ENCODE measurements at places on chromosomes 12 and 14. TPM values are rescaled to one million over a fixed set of nuclear protein-coding genes. Genes with fewer than 3 reads are reported as not detected.

The KRT83 gene
- not detected for total RNA-seq

The ERH gene
- 337 TPM for total RNA-seq

DNA sequence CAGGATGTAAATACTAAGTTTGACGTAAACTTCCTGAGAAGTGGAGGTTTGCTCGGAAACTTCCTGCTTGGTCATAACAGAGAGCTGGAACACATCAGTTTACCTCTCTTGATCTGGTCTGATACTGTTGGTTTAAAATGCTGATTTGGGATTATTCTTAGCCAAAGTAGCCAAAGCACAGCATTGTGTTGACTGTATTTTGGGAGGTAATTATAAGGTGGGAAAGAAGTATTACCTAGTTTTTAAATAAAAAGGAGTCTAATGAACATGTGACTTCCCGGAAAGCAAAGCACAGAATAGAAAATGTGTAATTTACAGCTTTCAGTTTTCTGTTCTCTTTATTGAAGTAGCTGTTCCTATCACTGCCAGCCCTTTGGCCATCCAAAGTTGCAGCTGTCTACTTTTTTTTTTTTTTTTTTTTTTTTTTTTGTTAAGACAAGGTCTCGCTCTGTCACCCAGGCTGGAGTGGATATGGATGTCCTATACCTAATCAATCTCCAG, 52.2 kb upstream of the SRP54 start:
- no peak overlapping the region for H3K4me3 ChIP-seq
- no peaks in the 10 kb centered on the region for H3K27me3 ChIP-seq
- DNase-seq, result no peak
- H3K36me3 ChIP-seq, result no peaks in the 10 kb centered on the region

- peaks cover 7% of the 10 kb centered on the region for H3K36me3 ChIP-seq
- H3K27me3 ChIP-seq, result no peaks in the 10 kb centered on the region
- no peak for DNase-seq
- no peaks in the 10 kb centered on the region for H3K4me1 ChIP-seq
- no peak overlapping the region for H3K4me3 ChIP-seq
- H3K27ac ChIP-seq, result no peak overlapping the region
These were observed 8.6 kb downstream of the PEBP1 start for GRCh38 chr12:118144499-118144898.

DNA sequence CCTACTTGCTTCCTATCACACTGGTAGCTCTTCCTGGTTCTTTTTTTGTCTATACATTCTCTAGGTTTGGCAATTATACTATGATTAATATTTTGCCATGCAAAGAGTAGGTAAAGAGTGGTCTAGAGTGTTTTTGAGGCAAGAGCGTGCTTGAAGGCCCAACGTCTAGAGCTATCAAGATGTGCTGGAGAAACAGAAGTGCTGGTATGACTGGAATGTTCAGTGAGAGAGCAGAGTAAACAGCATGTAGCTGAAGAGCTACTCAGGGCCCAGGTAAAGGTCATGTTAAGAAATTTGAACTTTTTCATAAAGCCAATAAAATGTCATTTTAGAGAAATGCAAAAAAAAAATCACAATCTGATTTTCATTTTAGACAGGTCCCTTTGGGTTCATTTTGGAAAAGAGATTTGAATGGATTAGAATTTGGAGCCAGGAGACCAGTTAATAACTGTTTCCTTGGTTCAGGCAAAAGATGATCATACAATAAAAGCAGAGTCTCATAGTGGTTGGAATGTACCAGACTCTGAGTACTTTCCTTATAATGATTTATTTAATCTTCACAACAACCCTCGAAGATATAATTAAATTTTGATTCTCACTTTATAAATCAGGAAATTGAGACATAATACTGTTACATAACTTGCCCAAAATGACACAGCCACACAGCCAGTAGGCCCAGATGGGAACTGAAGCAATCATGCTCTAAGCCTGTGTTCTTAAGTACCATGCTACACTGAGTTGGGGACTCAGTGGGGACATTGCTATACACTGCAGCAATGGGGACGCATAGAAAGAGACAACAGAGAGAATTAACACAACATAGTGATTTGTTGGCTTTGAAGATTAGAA, 350.1 kb downstream of the NELL2 start:
- no peaks in the 10 kb centered on the region for H3K36me3 ChIP-seq
- H3K27ac ChIP-seq, result no peak overlapping the region
- no peaks in the 10 kb centered on the region for H3K27me3 ChIP-seq
- no peak for DNase-seq
- peaks cover 7% of the 10 kb centered on the region for H3K4me1 ChIP-seq

The GZMB gene
- not detected for total RNA-seq

- DNase-seq, result no peak
- H3K27ac ChIP-seq, result no peak overlapping the region
- no peaks in the 10 kb centered on the region for H3K4me1 ChIP-seq
- no peak overlapping the region for H3K4me3 ChIP-seq
These were observed 131.1 kb downstream of the STXBP6 start for GRCh38 chr14:24918822-24919221.

DNA sequence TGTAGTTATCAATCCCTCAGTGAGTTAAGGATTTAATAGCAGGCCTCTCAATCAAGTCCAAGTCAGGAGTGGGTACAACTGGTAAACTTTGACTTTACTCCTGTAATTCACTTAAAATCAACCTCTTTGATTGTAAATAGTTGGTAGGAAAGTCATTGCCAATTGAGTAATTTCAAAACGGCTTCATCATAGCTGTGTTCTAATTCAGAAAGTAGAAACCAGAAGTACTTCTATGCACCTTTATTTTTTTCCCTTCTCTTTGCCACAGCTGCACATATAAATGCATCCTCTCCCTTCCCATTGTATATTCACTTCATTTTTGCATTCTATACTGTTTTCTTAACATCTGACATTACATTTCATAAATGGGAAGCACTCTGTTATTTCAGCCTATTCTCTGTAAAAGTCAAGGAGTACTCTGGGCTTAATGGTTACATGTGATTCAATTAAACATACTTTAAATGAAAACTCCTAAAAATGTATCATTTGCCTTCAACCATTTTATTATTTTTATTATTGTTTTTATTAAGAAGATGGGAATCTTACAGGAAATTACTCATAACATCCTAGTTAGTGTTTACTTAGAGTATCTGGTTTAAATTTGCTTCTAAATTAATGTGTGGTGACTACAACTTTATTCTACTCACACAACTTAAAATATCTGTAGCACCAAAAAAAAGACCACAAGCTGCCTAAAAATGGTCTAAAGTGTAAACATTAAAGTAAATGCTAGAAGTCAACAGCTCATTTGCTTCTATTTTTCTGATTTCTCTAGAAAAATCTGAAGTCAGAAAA, 171.2 kb downstream of the CEP128 start:
- H3K36me3 ChIP-seq, result no peaks in the 10 kb centered on the region
- H3K27me3 ChIP-seq, result no peaks in the 10 kb centered on the region
- no peak for DNase-seq
- H3K4me1 ChIP-seq, result no peaks in the 10 kb centered on the region
- H3K27ac ChIP-seq, result no peak overlapping the region

GRCh38 chr12:16225692-16226091, 51.8 kb downstream of the SLC15A5 start:
- DNase-seq, result no peak
- H3K27me3 ChIP-seq, result no peaks in the 10 kb centered on the region
- H3K4me1 ChIP-seq, result no peaks in the 10 kb centered on the region
- no peaks in the 10 kb centered on the region for H3K36me3 ChIP-seq
- H3K4me3 ChIP-seq, result no peak overlapping the region
- H3K27ac ChIP-seq, result no peak overlapping the region

GRCh38 chr12:98645572-98646067, 530 bp downstream of the APAF1 start:
- no peaks in the 10 kb centered on the region for H3K27me3 ChIP-seq
- no peaks in the 10 kb centered on the region for H3K36me3 ChIP-seq
- H3K4me1 ChIP-seq, result peaks cover 14% of the 10 kb centered on the region

DNA sequence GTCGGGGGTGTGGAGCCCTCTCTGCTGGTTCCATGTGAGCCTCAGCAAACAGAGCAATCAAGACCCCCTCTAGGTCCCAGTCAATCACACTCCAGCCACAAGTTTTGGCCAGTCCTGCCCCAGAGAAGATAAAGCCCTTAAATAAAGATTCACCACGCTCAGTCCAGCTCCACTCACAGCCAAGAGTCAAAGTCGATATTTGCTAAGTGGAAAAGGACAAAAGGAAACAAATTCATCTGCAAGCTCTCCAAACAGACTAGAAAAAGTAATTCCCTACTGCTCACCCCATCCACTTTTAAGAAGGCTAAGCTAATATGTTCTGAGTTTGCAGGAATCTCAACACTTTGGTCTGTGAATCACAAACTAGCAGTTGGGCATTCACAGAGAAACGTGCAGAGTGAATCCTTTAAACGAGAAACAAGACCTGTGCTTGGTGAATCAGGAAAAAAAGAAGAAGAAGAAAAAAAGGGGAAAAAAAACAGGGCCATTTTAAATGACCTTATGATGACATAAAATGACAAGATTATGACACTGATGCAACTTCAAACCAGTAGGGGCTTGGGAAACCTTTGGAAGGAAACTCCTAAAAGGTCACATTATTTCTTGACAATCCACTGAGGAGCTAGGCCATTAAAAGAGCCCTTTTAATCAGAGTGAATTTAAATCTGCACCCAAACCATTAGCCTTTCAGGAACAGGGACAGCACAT, 41.8 kb upstream of the FOXN3 start:
- H3K4me1 ChIP-seq, result peaks cover 13% of the 10 kb centered on the region
- no peak for DNase-seq
- H3K27me3 ChIP-seq, result no peaks in the 10 kb centered on the region
- no peak overlapping the region for H3K4me3 ChIP-seq
- no peak overlapping the region for H3K27ac ChIP-seq

DNA sequence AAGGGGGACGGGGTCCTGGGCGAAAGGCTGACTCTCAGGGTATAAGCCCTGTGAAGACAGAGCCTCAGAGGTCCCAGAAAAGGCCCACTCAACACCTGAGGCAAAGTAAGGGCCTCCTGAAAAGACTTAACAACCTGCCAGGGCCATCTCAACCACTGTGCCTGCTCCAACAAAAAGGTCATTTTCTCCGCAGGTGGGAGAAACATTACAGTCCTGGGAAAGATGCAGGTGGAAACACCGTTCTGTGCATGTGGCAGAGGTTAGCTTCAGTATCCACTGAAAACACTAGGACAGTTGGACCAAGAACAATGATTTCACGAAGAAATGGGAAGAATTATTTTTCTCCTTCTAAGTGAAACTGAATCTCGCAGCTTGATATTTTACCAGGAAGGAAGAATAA, 50.9 kb downstream of the CCDC88C start:
- H3K27me3 ChIP-seq, result no peaks in the 10 kb centered on the region
- H3K36me3 ChIP-seq, result no peaks in the 10 kb centered on the region
- no peak overlapping the region for H3K27ac ChIP-seq

DNA sequence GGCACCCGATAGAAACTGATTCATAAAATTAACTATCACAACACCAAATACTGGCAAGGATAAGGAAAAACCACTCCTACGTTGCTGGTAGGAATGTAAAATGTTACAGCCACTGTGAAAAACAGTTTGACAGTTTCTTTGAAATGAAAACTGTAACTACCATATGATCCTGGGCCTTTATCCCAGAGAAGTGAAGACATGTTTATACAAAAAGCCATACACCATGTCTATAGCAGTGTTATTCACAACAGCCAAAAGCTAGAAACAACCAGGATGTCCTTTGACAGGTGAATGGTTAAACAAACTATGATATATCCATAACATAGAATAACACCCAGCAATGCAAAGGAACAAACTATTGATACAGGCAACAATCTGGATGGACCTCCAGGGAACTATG, 3.7 kb upstream of the C14orf132 start:
- H3K36me3 ChIP-seq, result no peaks in the 10 kb centered on the region
- no peak for DNase-seq
- H3K27me3 ChIP-seq, result peaks cover 51% of the 10 kb centered on the region
- H3K4me1 ChIP-seq, result peaks cover 3% of the 10 kb centered on the region
- no peak overlapping the region for H3K27ac ChIP-seq

Measured in neural progenitor cell (in vitro differentiated cells).